NCI-H2081 (cell line): ENCODE measurements at places on chromosomes 3 and 15.

- DNase-seq = no peak
These were observed 65.4 kb downstream of the RPN1 start for GRCh38 chr3:128585189-128585588.

DNA sequence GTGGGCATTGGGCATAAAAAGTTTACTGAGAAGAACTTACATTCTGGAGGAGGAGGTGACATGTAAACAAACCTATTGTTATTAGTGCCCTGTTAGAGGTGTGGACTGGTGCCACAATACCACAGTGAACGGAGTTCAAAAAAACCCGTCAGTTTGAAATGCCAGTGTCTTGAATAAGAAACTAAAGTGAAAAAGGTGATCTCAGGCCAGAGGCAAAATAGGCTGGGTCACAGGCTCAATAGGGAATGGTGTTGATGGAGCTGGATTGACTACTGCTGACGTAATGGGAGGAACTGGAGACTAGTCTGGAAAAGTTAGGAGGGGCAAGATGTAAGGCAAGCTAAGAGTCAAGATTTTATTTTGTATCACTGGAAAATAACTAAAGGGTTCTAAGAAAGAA lies 1.6 kb upstream of the DCBLD2 start:
- DNase-seq = no peak

GRCh38 chr3:177345049-177345972 lies 148.0 kb upstream of the TBL1XR1 start:
- peak; percentile 91 for DNase-seq

GRCh38 chr3:73786321-73786807 lies 161.6 kb upstream of the PDZRN3 start:
- no peak for DNase-seq

GRCh38 chr3:2465842-2466241 lies 367.2 kb downstream of the CNTN4 start:
- DNase-seq = no peak

DNA sequence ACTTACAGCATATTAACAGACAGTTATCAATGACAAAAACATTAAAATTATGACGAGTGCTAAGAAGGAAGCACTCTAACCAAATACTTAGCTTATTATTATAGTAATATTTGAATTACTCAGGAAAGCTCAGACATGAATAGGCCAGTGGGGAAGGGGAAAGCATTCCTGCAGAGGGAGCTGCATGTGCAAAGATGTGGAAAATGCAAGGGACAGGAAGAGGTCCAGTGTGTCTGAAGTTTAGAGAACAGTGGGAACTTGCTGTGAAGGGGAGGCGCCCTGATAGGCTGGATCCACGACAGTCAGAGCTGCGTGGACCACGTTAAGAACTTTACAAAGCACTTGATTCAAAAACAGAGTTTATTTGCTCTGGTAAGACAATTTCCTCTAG lies 1.2 kb upstream of the SPICE1 start:
- DNase-seq = no peak

DNA sequence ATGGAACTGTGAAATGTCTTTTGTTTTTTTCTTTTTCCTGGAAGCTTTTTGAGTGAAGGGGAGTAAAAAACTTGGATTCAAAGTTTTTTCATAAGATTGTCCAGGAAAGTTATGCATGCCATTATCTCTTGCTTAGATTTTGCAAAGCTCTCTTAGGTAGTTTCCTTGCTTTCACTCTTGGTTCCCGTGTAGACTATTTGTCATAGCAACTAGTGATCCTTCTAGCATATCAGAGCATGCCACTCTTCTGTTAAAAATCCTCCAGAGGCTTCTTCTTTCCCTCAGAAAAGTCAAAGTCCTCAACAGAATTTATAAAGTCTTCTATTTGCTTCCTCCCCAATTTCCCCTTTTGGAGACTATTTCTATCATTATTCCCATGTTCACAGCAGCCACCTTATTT lies 21.1 kb downstream of the GTF2E1 start:
- DNase-seq = no peak

DNA sequence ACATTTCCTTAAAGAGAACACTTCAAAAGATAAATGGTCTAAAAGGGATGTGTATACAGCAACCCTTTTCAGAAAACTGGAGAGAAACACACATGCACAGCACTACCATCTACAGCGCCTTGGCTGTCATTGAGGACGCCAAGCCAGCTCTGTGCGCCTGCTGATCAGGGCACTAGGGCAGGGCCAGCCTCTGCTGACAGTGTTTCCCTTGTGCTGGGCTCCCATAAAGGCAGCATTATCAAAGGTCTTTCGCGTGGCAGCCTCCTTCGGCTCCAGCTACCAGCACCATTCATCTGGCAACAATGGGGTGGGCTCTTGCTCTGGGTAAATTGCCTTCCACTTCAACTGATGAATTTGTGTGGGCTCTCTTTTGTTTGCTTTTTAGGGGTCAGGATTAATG lies 53.4 kb downstream of the LDHAL6B start:
- no peak for DNase-seq

GRCh38 chr3:48788544-48789162 lies 59.0 kb downstream of the PRKAR2A start:
- no peak for DNase-seq
